D721Med (cell line): ENCODE measurements at places on chromosomes 3 and 15.

DNA sequence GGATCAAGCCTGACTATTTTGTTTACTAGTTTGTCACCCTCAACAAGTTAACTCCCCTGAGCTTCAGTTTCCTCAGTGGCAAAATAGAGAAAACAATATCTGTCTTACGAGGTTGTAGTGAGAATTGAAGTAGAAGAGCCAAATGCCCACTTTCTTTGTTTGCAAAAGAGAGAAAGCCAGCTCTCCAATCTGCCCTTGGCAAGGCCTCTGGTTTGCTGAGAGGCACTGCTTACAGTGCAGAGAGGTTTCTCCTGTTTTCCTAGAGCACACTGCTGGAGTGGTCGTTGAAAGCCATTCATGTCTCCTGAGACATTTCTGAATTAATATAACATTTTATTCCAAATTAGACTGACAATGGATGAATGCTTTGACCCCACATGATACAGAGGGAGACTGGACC lies 260.5 kb upstream of the IGF1R start:
- no peak for DNase-seq

DNA sequence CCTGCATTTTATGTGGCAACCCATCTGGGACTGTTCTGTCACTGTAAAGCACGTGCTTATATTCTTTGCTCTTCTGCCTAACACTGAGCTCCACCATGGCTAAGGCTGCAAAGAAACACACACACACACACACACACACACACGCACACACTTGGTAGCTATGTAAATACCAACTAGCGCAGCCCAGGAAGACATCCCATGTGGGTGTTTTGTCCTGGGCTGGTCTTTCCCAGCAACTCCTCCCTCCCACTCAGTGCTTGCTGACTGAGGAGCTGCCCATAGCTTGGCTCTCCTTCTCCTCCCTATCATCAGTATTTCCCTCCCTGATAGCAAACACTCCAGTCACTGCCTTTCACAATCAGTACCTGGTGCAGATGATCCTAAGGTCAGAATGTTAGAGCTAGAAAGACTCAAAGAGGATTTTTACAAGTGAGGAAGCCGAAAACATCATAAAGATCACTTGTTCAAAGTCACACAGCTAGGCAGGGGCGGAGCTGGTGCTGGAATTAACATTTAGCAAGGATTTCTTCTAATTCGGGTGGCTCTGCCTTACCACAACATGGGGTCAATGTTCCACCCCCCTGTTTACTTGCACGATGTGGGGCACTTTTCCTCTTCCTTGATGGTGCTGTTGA lies 377.1 kb upstream of the TBL1XR1 start:
- no peak for DNase-seq

- DNase-seq, result no peak
Observed at GRCh38 chr15:31069360-31070000, 32.0 kb downstream of the TRPM1 start.

DNA sequence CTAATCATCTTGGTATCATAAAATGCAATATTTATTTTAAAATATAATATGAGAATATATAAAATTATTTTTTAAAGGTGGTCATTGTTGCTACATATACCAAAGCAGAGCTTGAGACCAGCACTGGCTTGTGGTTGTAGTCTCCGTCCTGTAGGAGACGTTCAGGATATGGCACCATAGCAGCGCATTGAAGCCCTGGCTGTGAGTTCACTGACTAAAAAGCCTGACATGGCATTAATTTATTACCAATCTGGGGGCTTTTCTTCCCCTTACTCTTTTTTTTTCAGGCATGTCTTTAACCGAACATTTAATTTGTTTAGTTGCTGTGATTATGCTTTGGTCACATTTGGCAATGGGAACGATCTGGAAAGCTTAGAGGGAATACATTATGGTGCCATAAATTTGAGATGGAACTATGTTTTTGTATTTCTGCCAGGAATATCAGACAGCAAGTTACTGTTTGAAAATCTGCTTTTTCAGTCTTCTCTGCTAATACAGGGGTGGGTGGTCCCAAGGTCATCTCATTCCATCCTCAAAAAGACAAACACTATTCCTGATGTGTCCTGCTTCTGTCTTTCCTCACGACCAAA lies 108.5 kb downstream of the ZIC4 start:
- no peak for DNase-seq

DNA sequence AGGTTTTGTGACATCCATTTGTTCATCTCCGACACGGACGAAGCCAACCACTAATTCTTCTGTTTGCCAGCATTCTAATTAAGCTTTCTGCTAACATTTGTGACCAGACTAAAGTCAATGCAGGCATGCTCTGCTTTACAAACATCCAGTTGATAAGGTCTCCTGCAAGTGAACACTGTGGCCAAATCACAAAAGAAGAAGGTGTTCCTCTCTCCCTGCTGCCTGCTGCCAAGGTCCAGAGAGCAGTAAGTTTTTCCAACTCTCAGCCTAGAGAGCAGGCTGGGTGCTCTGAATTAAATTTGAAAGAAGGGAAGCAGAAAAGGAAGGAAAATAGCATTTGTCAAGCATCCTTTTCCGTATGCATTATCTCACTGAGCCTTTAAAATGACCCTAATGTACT lies 133.6 kb downstream of the ATP8B4 start:
- no peak for DNase-seq

DNA sequence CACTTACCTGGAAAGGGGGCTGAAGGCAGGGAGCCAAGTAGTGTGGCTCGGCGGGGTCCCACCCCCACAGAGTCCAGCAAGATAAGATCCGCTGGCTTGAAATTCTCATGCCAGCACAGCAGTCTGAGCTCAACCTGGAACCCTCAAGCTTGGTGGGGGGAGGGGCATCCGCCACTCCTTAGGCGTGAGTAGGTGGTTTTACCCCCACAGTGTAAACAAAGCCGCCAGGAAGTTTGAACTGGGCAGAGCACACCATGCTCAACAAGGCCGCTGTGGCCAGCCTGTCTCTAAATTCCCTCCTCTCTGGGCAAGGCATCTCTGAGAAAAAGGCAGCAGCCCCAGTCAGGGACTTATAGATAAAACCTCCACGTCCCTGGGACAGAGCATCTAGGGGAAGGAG lies 156.3 kb downstream of the KBTBD8 start:
- DNase-seq, result no peak

- DNase-seq, result no peak
Observed at GRCh38 chr15:44325568-44325967, 37.0 kb downstream of the GOLM2 start.

DNA sequence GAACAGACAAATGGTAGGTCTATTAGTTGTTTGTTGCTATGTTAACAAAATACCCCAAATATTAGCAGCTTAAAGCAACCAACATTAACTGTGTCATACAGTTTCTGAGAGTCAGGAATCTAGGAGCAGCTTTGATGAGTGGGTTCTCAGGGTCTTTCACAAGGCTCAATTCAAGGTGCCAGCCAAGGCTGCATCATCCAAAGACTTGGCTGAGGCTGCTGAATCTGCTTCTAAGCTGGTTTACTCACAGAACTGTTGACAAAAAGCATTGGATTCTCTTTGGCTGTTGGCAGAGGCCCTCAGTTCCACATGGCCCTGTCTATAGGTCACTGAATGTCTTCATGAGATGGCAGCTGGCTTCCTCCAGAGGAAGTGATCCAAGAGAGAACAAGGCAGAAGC lies 40.3 kb upstream of the TSC22D2 start:
- no peak for DNase-seq

GRCh38 chr3:134874737-134875413 lies 79.8 kb downstream of the EPHB1 start:
- DNase-seq, result no peak

GRCh38 chr3:58691997-58692396 lies 25.4 kb upstream of the FAM3D start:
- no peak for DNase-seq

DNA sequence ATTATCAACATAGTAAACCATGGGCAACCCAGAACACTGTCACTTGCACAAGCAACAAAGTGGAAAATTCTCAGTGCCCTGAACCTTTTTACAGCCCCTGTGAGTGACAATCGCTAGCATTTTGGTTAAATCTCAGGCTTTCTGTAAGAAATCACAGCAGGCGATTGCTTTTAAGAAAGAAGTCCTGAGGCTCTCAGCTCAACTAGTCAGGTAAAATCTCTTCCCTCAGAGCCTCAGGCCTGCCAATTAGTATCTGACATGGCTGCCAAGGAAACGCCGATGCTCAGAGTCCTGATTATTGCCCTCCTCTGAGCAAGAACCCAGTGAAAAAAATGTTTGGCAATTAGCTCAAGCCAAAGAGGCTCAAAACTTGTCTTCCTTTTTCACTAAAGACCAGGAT lies 530.8 kb downstream of the DIPK2A start:
- DNase-seq, result no peak

- no peak for DNase-seq
Observed at GRCh38 chr3:5663601-5664000, 476.1 kb downstream of the EDEM1 start.

GRCh38 chr15:29849218-29849617 lies 26.9 kb upstream of the TJP1 start:
- no peak for DNase-seq

- no peak for DNase-seq
Observed at GRCh38 chr3:121724130-121724529, 25.4 kb downstream of the GOLGB1 start.

GRCh38 chr15:68494573-68495110 lies 62.7 kb upstream of the ITGA11 start:
- DNase-seq, result no peak

GRCh38 chr3:51716805-51717204 lies 9.9 kb downstream of the GRM2 start:
- peak; percentile 7 for DNase-seq

- DNase-seq, result no peak
Observed at GRCh38 chr15:61623746-61624145, 394.6 kb upstream of the RORA start.
